PC-3 (cell line): ENCODE measurements at places on chromosomes 13 and 19. TPM values are rescaled to one million over a fixed set of nuclear protein-coding genes. Genes with fewer than 3 reads are reported as not detected.

- no peak overlapping the region for H3K4me3 ChIP-seq
- no peak for DNase-seq
- H3K36me3 ChIP-seq = peaks cover 22% of the 10 kb centered on the region; the same call in 1 of the 2 replicates
- H3K4me1 ChIP-seq = no peaks in the 10 kb centered on the region
- H3K27me3 ChIP-seq = no peaks in the 10 kb centered on the region
Observed at GRCh38 chr13:75855216-75855615, 219.1 kb downstream of the LMO7 start.

GRCh38 chr19:49850487-49851342 is at the start of gene PTOV1:
TSS of gene PTOV1 (plus strand) at chr19:49851159.
- peak; percentile 97 for DNase-seq
- H3K27me3 ChIP-seq = no peaks in the 10 kb centered on the region
- H3K36me3 ChIP-seq = peaks cover 8% of the 10 kb centered on the region; the same call in 1 of the 2 replicates
- peaks cover 37% of the 10 kb centered on the region for H3K4me1 ChIP-seq

DNA sequence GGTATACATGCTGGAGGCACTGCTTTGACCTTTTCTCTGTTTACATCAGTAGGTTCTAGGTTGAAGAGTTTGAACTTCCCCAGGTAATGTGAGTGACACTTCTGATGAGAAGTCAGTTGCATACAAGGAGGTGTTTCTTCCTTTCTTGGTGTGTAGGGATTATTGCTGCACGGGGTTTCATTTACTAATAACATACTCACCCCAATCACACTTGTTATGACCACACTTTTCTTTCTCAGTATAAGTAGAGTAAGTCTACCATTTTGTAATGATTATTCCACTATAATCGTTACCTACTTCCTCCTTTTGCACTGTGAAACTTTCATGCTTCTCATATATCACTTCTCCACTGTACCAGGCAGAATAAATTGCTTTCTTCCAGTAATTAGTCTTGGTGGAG is 138.0 kb downstream of the TNFSF13B start:
- H3K36me3 ChIP-seq = no peaks in the 10 kb centered on the region
- no peak overlapping the region for H3K27ac ChIP-seq
- H3K4me3 ChIP-seq = no peak overlapping the region
- DNase-seq = no peak
- no peaks in the 10 kb centered on the region for H3K4me1 ChIP-seq

DNA sequence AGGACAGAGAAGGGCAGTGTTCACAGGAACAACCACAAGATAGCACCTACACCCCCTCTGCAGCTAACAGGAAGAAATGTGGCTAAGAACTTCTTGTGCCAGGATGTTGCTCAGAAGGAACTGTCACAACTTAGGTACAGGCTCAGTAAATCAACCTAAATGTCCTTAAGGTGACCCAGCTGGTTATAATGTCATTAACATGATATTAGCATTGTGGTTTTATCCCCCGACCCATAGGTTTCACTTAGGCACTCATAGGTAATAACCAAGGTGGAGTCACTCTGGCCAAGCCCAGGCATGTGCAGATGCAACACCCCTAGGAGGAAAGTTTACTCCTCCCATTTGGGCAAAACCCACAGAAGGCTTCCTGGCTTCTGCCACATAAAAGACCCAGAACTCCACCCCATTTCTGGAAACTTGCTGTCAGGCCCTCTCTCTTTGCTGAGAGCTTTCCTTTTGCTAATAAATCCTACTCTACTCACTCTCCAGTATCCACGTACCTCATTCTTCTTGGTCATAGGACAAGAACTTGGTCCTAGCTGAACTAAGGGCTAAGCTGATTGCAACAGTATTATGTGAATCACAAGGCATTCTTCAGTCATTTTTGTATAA is 951.3 kb downstream of the SLITRK5 start:
- no peak for DNase-seq
- no peaks in the 10 kb centered on the region for H3K36me3 ChIP-seq
- H3K27me3 ChIP-seq = no peaks in the 10 kb centered on the region

- H3K27ac ChIP-seq = peak overlapping the region; percentile 84
- peaks cover 52% of the 10 kb centered on the region for H3K4me1 ChIP-seq
- no peaks in the 10 kb centered on the region for H3K27me3 ChIP-seq
- H3K4me3 ChIP-seq = peak overlapping the region; percentile 42
Observed at GRCh38 chr13:75366380-75367280, 115.3 kb downstream of the TBC1D4 start.

- H3K27ac ChIP-seq = no peak overlapping the region
- peaks cover 6% of the 10 kb centered on the region; the same call in 1 of the 2 replicates for H3K27me3 ChIP-seq
- H3K4me3 ChIP-seq = no peak overlapping the region
- DNase-seq = no peak
- H3K36me3 ChIP-seq = no peaks in the 10 kb centered on the region
Observed at GRCh38 chr13:50612717-50613116, 230.8 kb downstream of the DLEU7 start.

GRCh38 chr13:76635232-76636230 is 250.7 kb downstream of the KCTD12 start:
- no peak overlapping the region for H3K4me3 ChIP-seq
- H3K36me3 ChIP-seq = no peaks in the 10 kb centered on the region
- no peaks in the 10 kb centered on the region for H3K4me1 ChIP-seq

- no peaks in the 10 kb centered on the region for H3K36me3 ChIP-seq
- peak overlapping the region; percentile 25 for H3K27ac ChIP-seq
- peaks cover 15% of the 10 kb centered on the region for H3K4me1 ChIP-seq
- no peaks in the 10 kb centered on the region for H3K27me3 ChIP-seq
- DNase-seq = peak; percentile 95
- peak overlapping the region; percentile 67 for H3K4me3 ChIP-seq
Observed at GRCh38 chr19:1811472-1811894, 593 bp downstream of the ATP8B3 start.

DNA sequence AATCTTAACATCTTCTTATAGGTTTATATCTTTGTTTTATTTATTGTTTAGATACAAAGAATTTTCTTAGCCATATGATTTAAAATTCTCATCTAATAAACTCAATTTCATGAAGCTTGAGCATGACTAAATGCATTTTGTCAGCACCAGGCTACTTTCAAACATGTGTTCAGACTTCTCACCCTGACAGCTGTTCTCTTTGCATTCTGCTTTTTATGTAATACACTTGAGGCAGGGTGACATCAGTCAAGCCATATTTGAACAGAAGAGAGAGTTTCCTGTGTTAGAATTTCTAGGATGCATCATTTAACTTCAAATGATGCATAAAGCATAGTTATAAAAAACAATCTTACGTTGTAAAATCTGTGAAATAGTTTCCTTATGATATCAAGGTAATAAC is 1295.1 kb upstream of the PCDH20 start:
- no peak overlapping the region for H3K4me3 ChIP-seq
- H3K4me1 ChIP-seq = peaks cover under 1% of the 10 kb centered on the region; the same call in 1 of the 2 replicates
- no peaks in the 10 kb centered on the region for H3K36me3 ChIP-seq
- DNase-seq = no peak
- no peak overlapping the region for H3K27ac ChIP-seq

- H3K36me3 ChIP-seq = peaks cover 9% of the 10 kb centered on the region
- H3K4me1 ChIP-seq = peaks cover 14% of the 10 kb centered on the region
- no peaks in the 10 kb centered on the region for H3K27me3 ChIP-seq
- H3K27ac ChIP-seq = peak overlapping the region; percentile 8; the same call in 1 of the 2 replicates
- H3K4me3 ChIP-seq = peak overlapping the region; percentile 68
Observed at GRCh38 chr19:6460099-6460884, 700 bp upstream of the SLC25A23 start.

- no peak overlapping the region for H3K4me3 ChIP-seq
- no peaks in the 10 kb centered on the region; the same call in 1 of the 2 replicates for H3K27me3 ChIP-seq
- no peak for DNase-seq
Observed at GRCh38 chr13:52112591-52112990, 16.3 kb downstream of the NEK5 start.

GRCh38 chr19:13978351-13979243 is 26.3 kb downstream of the DCAF15 start:
- H3K4me1 ChIP-seq = no peaks in the 10 kb centered on the region
- H3K36me3 ChIP-seq = no peaks in the 10 kb centered on the region; the same call in 1 of the 2 replicates
- H3K27me3 ChIP-seq = no peaks in the 10 kb centered on the region
- H3K27ac ChIP-seq = no peak overlapping the region
- DNase-seq = no peak

- no peaks in the 10 kb centered on the region for H3K36me3 ChIP-seq
- no peak overlapping the region for H3K4me3 ChIP-seq
- H3K27me3 ChIP-seq = no peaks in the 10 kb centered on the region
- no peak overlapping the region for H3K27ac ChIP-seq
Observed at GRCh38 chr13:23392925-23393645, 40.4 kb downstream of the SACS start.

- DNase-seq = no peak
- H3K36me3 ChIP-seq = peaks cover 50% of the 10 kb centered on the region
- no peak overlapping the region for H3K27ac ChIP-seq
- no peaks in the 10 kb centered on the region for H3K27me3 ChIP-seq
Observed at GRCh38 chr19:15249972-15250639, 17.9 kb upstream of the EPHX3 start.

DNA sequence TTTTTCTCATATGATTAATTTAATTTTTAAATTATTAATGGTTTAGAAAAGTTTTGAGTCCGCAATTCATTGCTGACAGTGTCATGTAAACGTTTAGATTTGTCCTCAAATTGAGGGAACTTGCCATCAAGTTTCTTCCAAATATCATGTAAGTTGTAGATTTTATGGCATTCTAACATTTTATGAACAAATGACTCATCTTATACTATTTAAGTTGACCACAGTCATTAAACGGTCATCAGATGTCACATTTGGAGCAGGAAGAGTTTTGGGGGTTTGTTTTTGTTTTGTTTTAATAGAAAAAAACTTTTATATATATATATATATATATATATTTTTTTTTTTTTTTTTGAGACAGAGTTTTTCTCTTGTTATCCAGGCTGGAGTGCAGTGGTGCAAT is 4.3 kb downstream of the ZNF114 start:
- H3K27ac ChIP-seq = no peak overlapping the region
- H3K4me3 ChIP-seq = no peak overlapping the region
- H3K27me3 ChIP-seq = no peaks in the 10 kb centered on the region
- H3K4me1 ChIP-seq = peaks cover 13% of the 10 kb centered on the region
- DNase-seq = peak; percentile 52

DNA sequence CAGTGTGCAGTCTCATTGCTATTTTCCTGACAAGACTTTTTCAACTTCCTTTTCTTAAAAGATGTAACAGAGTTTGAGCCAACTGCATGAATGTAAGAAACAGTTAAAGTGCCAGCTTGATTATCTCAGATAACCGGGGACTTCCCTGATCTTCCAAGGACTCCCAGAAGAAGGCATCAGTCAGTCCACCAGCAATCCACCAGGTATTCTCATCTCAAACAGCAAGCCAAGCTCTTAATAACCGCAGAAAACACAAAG is 350.1 kb downstream of the LIG4 start:
- peaks cover 10% of the 10 kb centered on the region; the same call in 1 of the 2 replicates for H3K4me1 ChIP-seq
- H3K27ac ChIP-seq = no peak overlapping the region
- no peaks in the 10 kb centered on the region for H3K27me3 ChIP-seq
- no peaks in the 10 kb centered on the region for H3K36me3 ChIP-seq
- H3K4me3 ChIP-seq = peak overlapping the region; percentile 97

DNA sequence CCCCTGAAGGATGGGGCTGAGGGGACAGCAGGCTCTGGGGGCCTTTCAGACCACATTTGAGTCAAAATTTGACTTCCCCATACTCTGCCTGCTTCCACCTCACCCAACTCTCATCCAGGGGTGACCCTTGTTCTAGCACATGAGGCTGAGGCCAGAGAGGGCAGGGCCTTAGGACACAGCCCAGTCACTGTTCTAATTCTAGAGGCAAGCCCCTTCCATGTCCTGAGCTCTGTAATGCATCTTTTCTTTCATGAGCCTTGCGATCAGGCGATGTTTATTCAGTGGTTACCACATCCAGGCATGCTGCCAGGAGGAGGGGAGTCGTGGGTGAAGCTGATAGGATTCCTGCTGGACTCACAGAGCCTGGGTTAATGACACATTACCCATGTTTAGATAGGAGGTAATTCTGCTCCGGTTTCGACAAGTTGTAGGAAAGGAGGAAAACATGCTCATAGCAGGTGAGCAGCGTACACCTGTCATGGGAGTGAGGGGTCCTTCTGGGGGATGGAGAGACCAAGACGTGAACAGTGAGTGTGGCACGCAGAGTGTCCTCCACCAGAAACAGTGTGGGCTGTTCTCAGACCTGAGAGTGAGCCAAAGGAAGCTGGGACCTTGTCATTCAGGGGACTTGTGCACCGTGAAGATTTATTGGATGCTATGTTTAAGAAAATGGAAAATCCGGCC is 9.3 kb downstream of the RPS9 start:
- peak overlapping the region; percentile 72 for H3K27ac ChIP-seq
- H3K36me3 ChIP-seq = peaks cover 40% of the 10 kb centered on the region
- DNase-seq = peak; percentile 99

DNA sequence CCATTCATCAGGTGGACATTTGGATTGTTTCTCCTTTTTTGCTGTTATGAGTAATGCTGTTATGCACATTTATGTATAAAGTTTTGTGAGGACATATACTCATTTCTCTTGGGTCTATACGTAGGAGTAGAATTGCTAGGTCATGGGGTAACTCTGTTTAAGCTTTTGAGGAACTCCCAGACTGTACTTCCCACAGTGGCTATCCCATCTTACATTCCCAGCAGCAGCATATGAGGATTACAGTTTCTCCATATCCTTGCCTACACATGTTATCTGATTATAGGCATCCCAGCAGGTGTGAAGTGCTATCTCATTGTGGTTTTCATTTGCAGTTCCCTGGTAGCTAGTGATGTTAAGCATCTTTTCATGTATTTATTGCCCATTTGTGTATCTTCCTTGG is 5.9 kb downstream of the ZSCAN22 start:
- no peak overlapping the region for H3K4me3 ChIP-seq
- H3K27ac ChIP-seq = no peak overlapping the region
- no peaks in the 10 kb centered on the region for H3K27me3 ChIP-seq
- H3K4me1 ChIP-seq = peaks cover 19% of the 10 kb centered on the region
- peaks cover 16% of the 10 kb centered on the region for H3K36me3 ChIP-seq

GRCh38 chr19:7866399-7867091 is 7.6 kb downstream of the PRR36 start:
- H3K36me3 ChIP-seq = no peaks in the 10 kb centered on the region
- H3K4me1 ChIP-seq = peaks cover 13% of the 10 kb centered on the region
- H3K4me3 ChIP-seq = no peak overlapping the region
- no peak overlapping the region for H3K27ac ChIP-seq

DNA sequence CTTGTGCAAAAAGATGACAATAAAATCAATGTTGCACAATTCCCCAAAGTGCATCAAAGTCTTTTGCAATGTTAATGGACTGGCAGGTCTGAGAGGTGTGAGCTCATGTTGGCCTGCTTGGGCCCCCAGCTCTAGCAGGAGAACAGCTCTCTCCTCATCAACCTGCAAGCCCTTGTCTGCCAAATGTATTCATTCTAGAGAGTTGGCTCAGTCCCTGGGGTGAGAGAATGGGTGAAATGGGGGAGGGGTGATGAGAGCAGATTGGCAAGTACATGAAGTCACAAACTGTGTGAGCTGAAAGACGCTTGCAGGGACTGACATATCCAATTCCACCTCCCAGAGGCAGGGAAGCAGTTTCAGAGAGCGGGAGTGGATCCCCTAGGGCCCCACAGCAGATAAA is 465.1 kb upstream of the ZNF507 start:
- H3K27me3 ChIP-seq = no peaks in the 10 kb centered on the region
- no peaks in the 10 kb centered on the region for H3K4me1 ChIP-seq
- no peaks in the 10 kb centered on the region for H3K36me3 ChIP-seq

The CCL25 gene
- not detected in 2 replicates for total RNA-seq

The PSG11 gene
- total RNA-seq = not detected in 2 replicates

The CFAP97D2 gene
- total RNA-seq = not detected in 2 replicates

The ZNF765 gene
- total RNA-seq = 9.6 and 11.4 TPM in 2 replicates

The CEACAM3 gene
- total RNA-seq = not detected in 2 replicates

The TPTE2 gene
- not detected in 2 replicates for total RNA-seq

The IGFL4 gene
- total RNA-seq = not detected in 2 replicates
